ENCODE measurements at places on chromosomes 6 and 20.

- H3K4me3 ChIP-seq, result no peak overlapping the region
- no peaks in the 10 kb centered on the region for H3K36me3 ChIP-seq
- no peak overlapping the region for H3K27ac ChIP-seq
- no peak for DNase-seq
- H3K4me1 ChIP-seq, result peaks cover 12% of the 10 kb centered on the region
These were observed 163.0 kb downstream of the EYA4 start for GRCh38 chr6:133404151-133404550.

- peaks cover 61% of the 10 kb centered on the region for H3K4me1 ChIP-seq
- DNase-seq, result no peak
- no peak overlapping the region for H3K27ac ChIP-seq
- H3K27me3 ChIP-seq, result peaks cover 2% of the 10 kb centered on the region
These were observed 94.6 kb downstream of the EPB41L2 start for GRCh38 chr6:130968476-130968875.

DNA sequence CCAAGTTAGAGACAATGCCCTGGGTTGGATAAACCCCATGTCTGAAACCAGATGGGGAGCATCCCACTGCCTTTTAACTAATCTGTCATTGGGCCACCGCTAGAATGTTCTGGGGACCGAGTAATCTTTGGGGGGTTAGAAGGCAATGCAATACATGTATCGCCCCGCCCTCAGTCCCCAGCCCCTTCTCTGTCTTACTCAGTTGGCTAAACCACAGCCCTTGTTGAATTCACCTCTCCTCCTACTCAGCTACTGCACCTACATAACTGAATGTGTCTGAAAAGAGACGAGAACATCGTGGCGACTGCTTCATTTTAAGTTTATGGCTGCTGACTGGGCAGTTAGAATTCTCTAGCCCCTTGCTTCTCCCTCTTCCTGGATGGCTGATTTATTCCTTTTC lies 15.1 kb upstream of the CCR6 start:
- H3K36me3 ChIP-seq, result no peaks in the 10 kb centered on the region
- no peak overlapping the region for H3K4me3 ChIP-seq
- peaks cover 1% of the 10 kb centered on the region for H3K27me3 ChIP-seq
- no peak overlapping the region for H3K27ac ChIP-seq
- no peaks in the 10 kb centered on the region for H3K4me1 ChIP-seq
- no peak for DNase-seq

DNA sequence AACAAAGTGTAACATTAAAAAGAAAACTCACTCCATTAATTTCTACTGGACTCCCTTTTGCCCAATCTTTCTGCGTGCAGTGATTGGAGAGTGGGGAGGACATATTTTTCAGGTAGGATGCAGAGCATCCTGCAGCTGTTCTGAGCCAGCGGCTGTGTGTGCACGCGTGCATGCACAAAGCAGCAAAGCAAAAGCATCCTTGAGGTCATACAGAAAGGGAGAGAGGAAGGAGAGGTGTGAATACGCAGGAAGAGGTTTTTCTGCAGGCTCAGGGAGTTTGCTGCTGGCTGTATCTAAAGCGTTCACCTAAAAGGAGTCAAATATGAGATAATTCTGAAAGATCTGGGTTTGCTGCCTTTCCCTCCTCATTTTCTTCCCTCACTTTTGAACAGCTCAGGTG lies 108.4 kb downstream of the HUS1B start:
- H3K27me3 ChIP-seq, result peaks cover 3% of the 10 kb centered on the region
- H3K4me3 ChIP-seq, result no peak overlapping the region
- no peak for DNase-seq
- H3K4me1 ChIP-seq, result peaks cover 5% of the 10 kb centered on the region
- H3K36me3 ChIP-seq, result peaks cover 5% of the 10 kb centered on the region
- H3K27ac ChIP-seq, result no peak overlapping the region

DNA sequence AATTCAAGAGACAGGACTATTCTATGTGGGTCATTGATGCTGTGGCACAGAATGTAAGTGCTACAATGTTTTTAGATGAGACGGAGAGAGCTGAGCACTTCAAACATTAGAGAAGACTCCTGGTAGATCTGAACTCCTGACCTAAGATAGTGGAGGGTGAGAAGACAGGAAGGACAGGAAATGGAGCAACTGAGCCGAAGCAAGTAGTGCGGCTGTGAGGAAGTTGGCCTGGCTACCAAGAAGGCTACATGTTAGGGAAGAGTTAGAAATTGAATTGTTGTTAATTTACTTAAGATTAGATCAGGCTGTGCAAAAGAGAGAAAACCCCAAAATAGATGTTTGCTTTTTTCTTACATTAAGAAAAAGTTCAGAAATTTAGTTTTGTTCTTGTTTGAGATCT lies 14.4 kb upstream of the MLIP start:
- no peak overlapping the region for H3K27ac ChIP-seq
- no peaks in the 10 kb centered on the region for H3K36me3 ChIP-seq
- H3K4me3 ChIP-seq, result no peak overlapping the region
- DNase-seq, result no peak
- H3K4me1 ChIP-seq, result no peaks in the 10 kb centered on the region

DNA sequence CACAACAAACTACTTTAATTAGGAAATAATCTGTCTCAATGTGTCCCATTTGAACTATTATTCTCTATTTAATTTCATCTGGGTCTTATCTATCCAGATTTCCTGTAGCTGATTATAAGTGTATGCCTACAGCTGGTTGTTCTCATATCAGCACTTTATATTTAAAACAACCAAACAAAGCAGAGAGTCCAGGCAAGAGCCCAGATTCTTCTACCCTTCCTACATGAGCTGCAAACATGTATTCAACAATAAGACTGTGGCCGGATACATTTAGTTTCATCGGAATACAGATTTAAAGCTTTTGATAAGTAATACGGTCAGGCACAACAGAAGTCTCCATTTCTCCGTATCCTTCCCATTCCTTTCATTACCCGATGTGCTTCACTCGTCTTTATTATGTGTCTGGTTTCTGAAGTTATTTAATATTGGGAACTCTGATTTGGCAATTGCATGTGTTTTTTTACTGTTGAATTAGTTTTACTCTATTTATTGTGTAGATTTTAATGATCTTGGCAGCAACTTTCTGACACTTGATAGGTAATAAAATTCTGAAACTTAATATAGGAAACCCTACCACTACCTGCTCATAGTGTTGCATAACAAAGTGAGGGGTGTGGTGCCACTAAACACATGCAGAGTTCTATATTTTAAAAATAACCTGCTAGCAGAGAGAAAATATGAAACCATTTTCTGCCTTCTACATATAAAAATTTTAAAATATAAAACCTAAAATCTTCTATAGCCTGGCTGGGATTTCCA lies 653.5 kb upstream of the PTCHD4 start:
- no peaks in the 10 kb centered on the region for H3K36me3 ChIP-seq
- no peaks in the 10 kb centered on the region for H3K4me1 ChIP-seq
- DNase-seq, result no peak

DNA sequence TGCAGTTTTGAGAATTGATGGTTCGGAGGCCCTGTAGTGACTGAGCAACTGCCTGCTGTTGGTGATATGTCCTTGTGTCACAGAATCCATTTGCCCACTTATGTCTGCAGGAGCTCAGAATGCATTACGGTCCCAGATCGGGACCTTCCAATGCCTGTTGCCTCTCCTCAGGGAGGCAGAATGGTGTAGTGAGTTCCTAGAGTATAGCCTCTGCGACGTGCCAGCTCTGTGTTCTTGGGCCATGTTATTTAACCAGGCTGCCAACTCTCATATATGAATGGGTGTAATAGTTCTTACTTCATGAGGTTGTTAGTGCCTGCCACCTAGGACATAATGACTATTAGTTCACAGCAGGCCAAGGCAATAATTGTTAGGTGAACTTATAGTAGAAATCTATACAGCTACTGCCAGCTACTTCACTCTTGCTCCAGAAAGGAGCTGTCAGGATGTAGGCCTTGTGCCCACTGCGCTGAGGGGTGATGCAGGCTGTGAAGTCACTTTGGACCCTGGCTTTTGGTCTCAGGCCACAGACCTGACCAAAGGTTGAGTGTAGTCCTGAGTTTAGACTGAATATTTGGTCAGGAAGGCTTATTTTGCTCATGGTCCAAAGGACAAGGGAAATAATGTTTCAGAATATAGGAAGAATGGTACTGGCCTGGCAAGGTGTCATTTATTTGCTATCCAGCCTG lies 82.1 kb downstream of the ASXL1 start:
- H3K27me3 ChIP-seq, result peaks cover 12% of the 10 kb centered on the region
- peaks cover 48% of the 10 kb centered on the region for H3K4me1 ChIP-seq
- peak overlapping the region; percentile 59 for H3K4me3 ChIP-seq
- DNase-seq, result no peak
- no peak overlapping the region for H3K27ac ChIP-seq

- no peaks in the 10 kb centered on the region for H3K4me1 ChIP-seq
- H3K36me3 ChIP-seq, result no peaks in the 10 kb centered on the region
- no peak within 1 kb of the TSS for H3K4me3 ChIP-seq
- H3K27me3 ChIP-seq, result peaks cover 2% of the 10 kb centered on the region
These were observed at the start of gene VWA7 for GRCh38 chr6:31776989-31777666. Gene VWA7 (minus strand): TSS chr6:31777328. CDS start chr6:31776779, 549 bp downstream.

- no peaks in the 10 kb centered on the region for H3K36me3 ChIP-seq
- peaks cover 2% of the 10 kb centered on the region for H3K27me3 ChIP-seq
- H3K27ac ChIP-seq, result peak overlapping the region; percentile 61
- DNase-seq, result peak; percentile 42
- peak overlapping the region; percentile 94 for H3K4me3 ChIP-seq
These were observed 481 bp downstream of the SERPINB6 start for GRCh38 chr6:2970753-2971419.

DNA sequence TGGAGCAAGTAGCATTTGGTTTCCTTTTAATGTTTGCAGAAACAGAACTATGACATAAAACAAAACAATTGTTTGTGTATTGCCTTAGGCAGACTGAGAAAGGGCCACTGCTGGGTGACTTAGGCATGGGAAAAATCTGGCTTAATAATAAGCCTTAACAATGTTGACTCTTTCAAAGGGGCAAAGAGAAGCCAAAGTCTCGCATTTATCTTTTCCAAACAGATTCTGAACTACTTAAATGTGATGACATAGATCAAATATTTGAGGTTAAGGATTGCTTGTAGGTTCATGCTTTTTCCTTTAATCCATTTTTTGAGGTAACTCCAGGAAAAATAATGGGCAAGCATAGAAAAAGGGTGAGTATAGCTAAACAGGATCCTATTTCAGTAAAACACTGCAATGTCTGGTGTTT lies 39.6 kb downstream of the ADAT2 start:
- DNase-seq, result no peak
- H3K36me3 ChIP-seq, result no peaks in the 10 kb centered on the region
- no peak overlapping the region for H3K27ac ChIP-seq
- H3K4me1 ChIP-seq, result no peaks in the 10 kb centered on the region
- no peak overlapping the region for H3K4me3 ChIP-seq

- no peaks in the 10 kb centered on the region for H3K36me3 ChIP-seq
- no peaks in the 10 kb centered on the region for H3K4me1 ChIP-seq
- H3K4me3 ChIP-seq, result no peak overlapping the region
- H3K27me3 ChIP-seq, result no peaks in the 10 kb centered on the region
These were observed 74.1 kb downstream of the SLC35B3 start for GRCh38 chr6:8361259-8361658.

GRCh38 chr20:19976595-19977372 lies 40.4 kb upstream of the NAA20 start:
- H3K4me1 ChIP-seq, result peaks cover 5% of the 10 kb centered on the region
- peaks cover 2% of the 10 kb centered on the region for H3K27me3 ChIP-seq
- H3K4me3 ChIP-seq, result no peak overlapping the region
- no peak for DNase-seq
- H3K27ac ChIP-seq, result no peak overlapping the region

DNA sequence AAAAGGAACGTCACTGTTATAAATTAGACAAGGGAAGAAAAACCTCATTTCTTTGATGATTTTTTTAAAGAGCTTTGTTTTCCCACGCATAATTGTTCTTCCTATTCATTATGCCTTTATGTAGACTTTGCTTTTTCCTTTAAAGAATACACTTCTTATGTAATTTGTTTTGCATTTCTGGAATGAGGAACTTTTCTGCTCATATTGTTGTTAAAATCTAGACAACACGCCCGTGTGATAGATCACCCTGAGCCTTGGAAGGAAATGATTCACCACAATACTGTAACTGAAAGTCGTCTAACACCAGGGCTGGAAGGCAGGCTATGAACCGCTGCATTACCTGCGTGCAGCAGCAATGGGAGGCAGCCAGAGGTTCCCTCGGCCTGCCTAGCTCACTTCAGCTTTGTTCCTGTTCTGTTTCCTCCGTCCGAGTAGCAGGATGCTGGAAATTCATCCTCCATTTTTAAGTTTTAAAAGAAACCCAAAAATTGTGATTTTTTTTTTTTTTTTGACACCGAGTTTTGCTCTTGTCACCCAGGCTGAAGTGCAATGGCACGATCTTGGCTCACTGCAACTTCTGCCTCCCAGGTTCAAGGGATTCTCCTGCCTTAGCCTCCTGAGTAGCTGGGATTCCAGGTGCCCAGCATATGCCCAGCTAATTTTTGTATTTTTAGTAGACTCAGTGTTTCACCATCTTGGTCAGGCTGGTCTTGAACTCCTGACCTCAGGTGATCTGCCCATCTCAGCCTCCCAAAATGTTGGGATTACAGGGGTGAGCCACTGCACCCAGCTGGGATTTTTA lies 49.6 kb upstream of the ZNF217 start:
- H3K4me1 ChIP-seq, result peaks cover 13% of the 10 kb centered on the region
- H3K27ac ChIP-seq, result peak overlapping the region; percentile 93
- H3K27me3 ChIP-seq, result peaks cover 2% of the 10 kb centered on the region
- no peak overlapping the region for H3K4me3 ChIP-seq
- H3K36me3 ChIP-seq, result no peaks in the 10 kb centered on the region

DNA sequence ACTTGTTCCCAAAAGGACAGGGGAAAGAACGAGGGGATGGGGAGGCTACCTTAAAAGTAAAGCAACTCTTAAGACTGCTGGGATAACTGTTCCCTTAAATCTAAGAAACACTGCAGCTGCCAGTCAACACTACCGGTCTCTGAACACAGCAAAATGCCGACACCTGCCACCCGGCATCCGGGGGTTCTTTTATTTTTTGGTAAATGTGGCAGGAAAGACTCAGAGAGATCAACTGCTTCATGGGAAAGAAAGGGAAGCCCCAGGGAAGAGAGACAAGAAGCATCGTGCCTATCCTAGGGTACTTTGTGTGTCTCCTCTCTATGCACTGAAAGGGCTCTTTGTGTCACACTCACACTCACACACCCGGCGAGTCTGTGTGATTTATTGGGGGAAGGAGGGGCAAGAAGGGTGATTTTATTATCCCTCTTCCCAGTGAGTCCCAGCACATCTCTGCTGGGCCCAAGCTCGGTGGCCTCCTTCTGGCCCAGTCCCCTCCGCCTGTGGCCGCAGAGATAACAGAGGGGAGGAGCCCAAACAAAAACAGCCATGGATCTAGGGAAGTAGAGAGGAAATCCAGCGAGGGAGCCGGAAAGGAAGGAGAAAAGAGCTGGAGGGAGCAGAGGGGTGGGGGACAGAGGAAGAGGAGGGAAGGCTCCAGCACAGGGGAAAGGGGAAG lies 1.4 kb downstream of the FYN start:
- peaks cover 25% of the 10 kb centered on the region for H3K27me3 ChIP-seq
- peak; percentile 45 for DNase-seq
- peaks cover 7% of the 10 kb centered on the region for H3K36me3 ChIP-seq
- H3K4me3 ChIP-seq, result peak overlapping the region; percentile 98
- H3K27ac ChIP-seq, result peak overlapping the region; percentile 94
- peaks cover 63% of the 10 kb centered on the region for H3K4me1 ChIP-seq

DNA sequence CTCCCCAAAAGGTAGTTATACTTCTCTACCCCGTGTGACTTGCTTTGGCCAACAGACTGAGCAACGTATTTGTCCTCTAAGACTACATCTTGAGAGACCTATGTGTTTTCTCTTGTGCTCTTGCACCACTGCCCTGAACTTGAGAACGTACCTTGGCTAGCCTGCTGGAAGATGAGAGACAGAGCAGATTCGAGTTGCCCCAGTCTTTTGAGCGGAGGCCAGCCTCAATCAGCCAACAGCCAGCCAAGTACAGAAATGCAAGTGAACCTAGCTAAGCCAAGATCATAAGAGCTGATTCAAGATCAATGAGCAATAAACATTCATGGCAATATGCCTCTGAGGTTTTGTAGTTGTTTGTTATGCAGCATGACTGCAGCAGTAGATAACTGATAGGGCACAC lies 98.4 kb downstream of the PAK5 start:
- no peaks in the 10 kb centered on the region for H3K36me3 ChIP-seq
- H3K4me3 ChIP-seq, result no peak overlapping the region
- H3K27me3 ChIP-seq, result no peaks in the 10 kb centered on the region

Measured in endothelial cell (in vitro differentiated cells).